ENCODE measurements at places on chromosomes 6 and 20. TPM values are rescaled to one million over a fixed set of nuclear protein-coding genes. Genes with fewer than 3 reads are reported as not detected.

Gene LINC00237
- not detected for total RNA-seq

Gene ZNF341
- 5.5 TPM for total RNA-seq

Gene FAXC
- not detected for total RNA-seq

Gene ENPP5
- 0.07 TPM for total RNA-seq

Gene PROKR2
- total RNA-seq, result not detected

Gene DNMT3B
- 4.1 TPM for total RNA-seq

Gene SYCP2
- total RNA-seq, result 9.1 TPM

Measured in activated CD4-positive, alpha-beta T cell treated with anti-CD3 and anti-CD28 coated beads, Interleukin-2, amount 10 ng/mL, durations not matched to agents 7 days and 5 days (primary cell).